HFF-Myc (cell line): ENCODE measurements at places on chromosomes 6 and 20.
A peak's percentile ranks its signal among the peaks of the same experiment; 100 is the strongest.

DNA sequence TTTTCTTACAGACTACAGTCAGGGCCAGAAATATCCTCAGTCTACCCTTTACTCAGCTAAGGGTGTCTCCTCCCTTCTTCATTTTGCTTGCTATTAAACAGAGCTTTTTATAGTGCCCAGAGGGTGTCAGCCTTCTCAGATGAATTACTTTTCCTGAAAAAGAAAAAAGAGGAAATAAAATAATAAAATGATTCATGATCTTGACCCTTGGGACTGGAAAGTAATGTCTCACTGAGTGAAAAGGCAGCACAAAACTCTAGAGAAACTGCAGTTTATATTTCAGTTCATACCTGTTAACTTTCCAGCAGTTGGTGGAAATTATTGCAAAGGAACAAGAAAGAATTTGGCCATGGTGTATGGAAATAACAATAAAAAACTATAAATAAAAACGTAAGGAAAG, 170.6 kb downstream of the IBTK start:
- DNase-seq, result no peak

- no peak for DNase-seq
These were observed 41.3 kb upstream of the PLAGL1 start for GRCh38 chr6:144049386-144049785.

DNA sequence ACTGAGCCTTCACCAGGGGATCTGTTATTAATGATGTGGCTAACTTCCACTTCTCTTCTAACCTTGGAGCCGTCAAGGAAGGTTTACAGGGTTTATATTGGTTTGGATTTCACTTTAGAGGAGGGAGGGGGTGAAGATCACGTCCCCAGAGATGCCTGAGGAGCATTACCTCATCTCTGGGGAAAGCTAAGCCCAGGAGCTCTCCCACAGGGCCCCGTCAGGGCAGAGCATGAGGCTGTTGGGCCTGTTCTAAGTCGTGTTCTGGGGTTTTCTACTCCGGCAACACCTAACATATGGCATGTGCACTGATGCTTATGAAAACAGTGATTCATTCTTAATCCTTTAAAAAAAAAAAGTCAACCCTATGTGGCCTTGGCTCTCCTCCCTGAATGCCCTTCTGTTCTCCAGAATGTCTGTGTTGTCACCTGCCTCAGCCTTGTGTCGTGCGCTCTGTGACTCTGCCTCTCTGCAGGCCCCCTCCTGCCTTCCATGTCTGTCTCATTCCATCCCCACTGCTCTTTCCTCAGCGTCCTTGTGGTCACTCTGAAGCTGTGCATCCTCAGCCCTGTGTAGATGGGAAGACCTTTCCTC, 97.4 kb upstream of the JARID2 start:
- peak; percentile 85 for DNase-seq

- no peak for DNase-seq
These were observed 231.6 kb upstream of the MYLIP start for GRCh38 chr6:15897063-15897876.

DNA sequence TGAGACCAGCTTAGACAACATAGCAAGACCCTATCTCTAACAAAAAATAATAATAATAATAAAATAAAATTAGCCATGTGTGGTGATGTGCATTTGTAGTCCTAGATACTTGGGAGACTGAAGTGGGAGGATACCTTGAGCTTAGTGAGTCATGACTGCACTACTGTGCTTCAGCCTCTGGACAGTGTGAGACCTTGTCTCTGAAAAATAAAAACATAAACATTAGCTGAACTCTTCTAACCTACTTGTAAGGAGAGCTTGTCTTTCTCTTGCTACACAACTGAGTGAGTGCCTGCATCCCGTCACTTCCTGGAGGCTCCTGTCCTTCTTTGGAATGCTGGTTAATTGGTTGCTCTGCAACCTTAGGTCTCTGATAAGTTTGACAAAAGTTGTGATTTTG, 5.1 kb upstream of the DBNDD2 start:
- DNase-seq, result no peak

- DNase-seq, result no peak
These were observed 1.2 kb downstream of the CD93 start for GRCh38 chr20:23084845-23085365.

DNA sequence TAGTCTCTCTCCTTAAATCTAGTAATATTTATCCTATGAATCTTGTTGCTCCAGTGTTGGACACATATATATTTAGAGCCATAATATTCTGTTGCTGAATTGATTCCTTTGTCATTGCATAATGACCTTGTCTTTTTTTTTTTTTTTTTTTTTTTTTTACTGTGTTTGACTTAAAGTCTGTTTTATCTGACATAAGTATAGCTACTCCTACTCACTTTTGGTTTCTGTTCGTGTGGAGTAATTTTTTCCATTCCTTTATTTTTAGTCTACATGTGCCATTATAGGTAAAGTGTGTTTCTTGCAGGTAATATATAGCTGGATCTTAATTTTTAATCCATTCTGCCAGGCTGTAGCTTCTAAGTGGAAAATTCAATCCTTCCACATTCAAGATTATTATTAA, 166.5 kb downstream of the GMDS start:
- no peak for DNase-seq

- DNase-seq, result no peak
These were observed 39.4 kb downstream of the CARMIL1 start for GRCh38 chr6:25318589-25318988.

GRCh38 chr20:1722513-1723050, 65.0 kb upstream of the SIRPG start:
- no peak for DNase-seq

GRCh38 chr6:150298676-150299075, 70.1 kb upstream of the IYD start:
- DNase-seq, result no peak

- DNase-seq, result no peak
These were observed 85.5 kb downstream of the ARID1B start for GRCh38 chr6:156862711-156863110.

DNA sequence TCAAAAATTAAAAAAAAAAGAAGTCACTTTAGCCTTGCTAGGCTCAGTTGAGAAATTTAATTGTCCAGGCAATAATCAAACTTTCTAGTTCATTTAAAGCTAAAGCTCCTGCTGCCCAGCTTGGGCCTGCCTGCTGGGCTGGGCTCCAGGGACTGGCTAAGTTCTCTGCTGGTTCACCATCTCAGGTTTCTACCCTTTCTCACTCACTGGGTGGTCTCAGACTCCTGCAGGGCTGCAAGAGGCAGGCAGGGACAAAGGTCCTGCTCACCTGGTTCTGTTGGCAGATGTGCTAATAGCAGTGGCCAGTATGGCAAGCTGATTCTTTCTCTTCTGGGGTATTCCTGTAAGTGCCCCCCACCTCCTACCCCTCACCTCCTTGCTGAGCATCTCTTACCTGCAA, 21.2 kb upstream of the RTF2 start:
- no peak for DNase-seq

GRCh38 chr6:52512199-52512598, 64.7 kb downstream of the TRAM2 start:
- no peak for DNase-seq

- DNase-seq, result no peak
These were observed 545.1 kb upstream of the GJE1 start for GRCh38 chr6:141587482-141588266.

GRCh38 chr6:160101277-160102205, 20.1 kb upstream of the SLC22A1 start:
- DNase-seq, result no peak

GRCh38 chr20:37797669-37798175, 103.9 kb downstream of the CTNNBL1 start:
- no peak for DNase-seq

GRCh38 chr6:154478021-154478700, 32.3 kb downstream of the CNKSR3 start:
- DNase-seq, result no peak

- DNase-seq, result no peak
These were observed 242.2 kb downstream of the HIVEP2 start for GRCh38 chr6:142702501-142703460.

DNA sequence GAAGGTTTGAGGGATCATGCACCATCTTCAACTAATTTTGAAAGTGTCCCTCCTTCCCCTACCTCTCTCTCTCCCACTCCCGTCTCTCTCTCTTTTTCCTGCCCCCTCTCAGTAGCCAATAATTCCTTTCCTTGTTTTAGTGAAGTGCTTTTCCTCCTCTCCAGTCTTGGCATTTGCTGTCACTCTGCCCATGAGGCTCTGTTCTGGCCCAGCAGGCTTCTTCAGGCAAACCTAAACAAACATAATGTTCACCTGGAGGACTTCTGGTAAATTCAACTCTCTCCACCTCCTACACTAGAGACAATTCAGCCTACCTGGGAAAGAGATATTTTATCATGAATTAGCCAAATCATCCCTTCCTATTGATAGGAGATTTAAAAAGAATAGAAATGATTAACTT, 320.4 kb upstream of the RNF24 start:
- no peak for DNase-seq

DNA sequence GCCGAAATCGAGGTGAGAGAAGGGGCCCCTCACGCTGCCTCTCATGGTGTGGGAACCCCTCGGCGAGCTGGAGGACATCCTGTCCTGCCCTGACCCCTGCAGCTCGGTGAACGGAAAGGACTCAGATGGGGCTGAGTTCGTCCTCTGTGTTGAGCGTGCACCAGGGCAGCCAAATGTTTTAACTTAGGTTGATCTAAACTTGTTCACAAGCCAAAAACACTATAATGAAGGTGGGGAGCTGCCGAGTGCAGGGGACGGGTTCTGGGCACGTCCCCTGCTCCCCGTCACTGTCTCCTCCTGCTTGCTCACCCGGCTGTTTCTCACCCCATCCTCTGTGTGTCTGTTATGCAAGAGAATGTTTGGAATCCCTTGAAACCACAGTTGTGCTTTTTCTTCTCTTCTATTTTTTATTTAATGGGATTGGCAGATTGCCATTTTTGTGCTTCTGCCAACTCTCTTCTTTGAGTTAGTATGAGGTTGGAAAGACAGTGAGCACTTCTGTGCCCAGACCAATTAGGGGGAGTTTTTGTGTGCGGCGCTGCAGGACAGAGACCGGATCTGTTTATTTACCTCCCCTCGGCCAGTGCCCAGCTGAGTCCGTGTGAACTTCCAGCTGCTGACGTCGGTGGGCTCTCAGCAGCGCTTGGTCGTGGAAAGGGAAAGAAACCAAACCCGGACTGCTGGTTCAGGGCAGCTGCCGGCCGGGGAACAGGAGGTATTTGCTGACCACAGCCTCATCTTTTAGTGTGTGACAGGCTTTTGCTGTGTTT, 158.1 kb downstream of the DTNBP1 start:
- DNase-seq, result peak; percentile 93

DNA sequence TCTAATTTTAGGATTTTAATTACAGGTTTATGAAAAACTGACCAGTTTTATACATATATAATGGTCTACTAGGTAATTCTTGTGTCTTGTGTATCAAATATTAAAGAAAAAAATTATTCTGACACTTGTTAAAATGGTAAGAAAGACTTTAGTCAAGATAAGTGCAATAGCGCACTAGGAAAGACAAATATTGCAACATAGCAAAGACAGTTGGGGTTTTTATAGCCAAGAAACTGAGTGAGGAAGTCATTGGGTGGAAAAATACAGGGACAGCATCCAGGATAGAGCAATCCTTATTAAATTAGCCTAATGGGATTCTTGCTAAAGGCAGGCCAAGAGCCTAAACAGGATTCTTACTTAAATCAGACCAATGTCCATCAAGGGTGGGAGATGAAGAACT, 71.1 kb downstream of the ROS1 start:
- no peak for DNase-seq

GRCh38 chr6:2231438-2231837, 14.0 kb downstream of the GMDS start:
- DNase-seq, result no peak

DNA sequence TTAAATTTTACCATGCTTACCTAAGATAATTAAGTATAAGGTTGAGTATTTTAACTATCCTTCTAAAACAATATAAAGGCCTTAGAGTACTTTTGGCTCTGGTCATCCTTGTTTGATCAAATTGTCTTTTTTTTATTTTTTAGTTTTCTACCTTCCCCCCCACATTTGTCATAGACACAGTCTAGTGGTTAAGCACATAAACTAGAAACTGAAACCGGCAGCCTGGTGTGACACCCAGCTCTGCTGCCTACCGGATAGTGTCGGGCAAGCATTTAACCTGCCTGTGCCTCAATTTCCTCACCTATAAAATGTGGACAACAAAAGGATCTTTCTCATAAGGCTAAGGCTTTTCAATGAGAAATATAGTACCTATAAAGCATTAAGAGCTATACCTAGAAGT, 21.6 kb upstream of the TULP4 start:
- no peak for DNase-seq

DNA sequence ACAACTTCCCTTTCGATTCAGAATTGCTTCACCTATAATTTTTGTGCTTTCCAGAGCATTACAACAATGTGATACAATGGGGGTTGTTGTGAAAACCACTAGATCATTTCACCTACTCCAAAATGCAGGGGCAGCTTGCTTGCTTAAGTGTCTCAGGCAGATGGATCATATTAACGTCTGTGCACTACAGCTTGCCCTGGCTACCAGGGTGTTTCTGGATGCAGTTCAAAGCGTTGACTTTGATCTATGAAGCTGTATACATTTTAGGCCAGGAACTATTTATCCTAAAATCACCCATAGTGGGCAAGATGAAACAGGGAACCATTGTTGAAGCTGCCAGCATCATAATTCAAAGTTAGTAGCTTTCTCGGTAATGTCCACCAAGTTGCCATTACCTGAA, 339.5 kb upstream of the HSF2 start:
- no peak for DNase-seq
